ENCODE measurements at places on chromosomes 11 and 22.

DNA sequence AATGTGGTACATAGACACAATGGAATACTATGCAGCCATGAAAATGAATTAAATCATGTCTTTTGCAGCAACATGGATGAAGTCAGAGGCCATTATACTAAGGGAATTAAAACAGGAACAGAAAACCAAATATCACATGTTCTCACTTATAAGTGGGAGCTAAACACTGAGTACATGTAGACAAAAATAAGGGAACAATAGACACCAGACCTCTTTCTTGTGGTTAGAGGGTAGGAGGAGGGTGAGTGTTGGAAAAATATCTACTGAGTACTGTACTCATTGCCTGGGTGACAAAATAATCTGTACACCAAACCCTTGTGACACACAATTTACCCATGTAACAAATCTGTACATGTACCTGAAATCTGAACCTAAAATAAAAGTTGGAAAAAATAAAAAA is 59.1 kb upstream of the ANO5 start:
- no peak for DNase-seq

- no peak for DNase-seq
These were observed 346.8 kb downstream of the ETS1 start for GRCh38 chr11:128240546-128240945.

GRCh38 chr22:45151503-45151902 is 12.2 kb upstream of the NUP50 start:
- DNase-seq = no peak

DNA sequence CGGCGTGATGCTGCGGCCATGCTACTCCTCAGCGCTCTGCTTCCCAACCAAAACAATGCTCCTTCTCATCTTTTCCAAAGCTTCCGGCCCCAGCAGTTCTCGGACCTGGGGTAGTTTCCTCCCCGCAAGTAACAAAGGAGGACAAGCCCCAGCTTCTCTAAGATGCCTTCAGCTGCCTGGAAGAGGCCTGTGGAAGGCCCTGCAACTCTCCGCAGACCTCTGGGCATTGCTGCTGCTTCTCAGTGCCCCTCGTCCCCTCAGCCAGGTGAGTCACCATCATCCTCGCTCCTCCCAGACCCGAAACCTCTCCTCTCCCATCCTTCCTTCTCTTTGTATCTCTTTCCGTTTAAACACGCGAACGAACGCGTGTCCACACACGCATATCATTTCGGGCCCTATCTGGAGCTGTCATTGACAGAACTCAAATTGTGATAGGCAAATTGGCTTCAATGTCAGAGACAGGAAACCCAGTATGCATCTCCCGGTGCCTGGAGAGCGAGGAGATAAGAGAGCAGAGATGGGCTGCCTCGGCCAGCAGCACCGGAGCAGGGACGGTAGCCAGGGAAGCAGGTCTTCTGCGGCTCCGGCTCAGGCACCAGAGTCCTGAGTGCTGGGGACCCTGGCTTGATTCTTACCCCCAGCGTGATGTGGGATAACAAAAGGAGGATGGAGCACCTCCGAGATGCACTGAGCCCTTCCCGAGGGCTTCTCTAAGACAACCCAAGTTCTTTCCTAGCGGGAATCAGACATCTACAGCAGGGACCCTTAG is 22.0 kb upstream of the JAM3 start:
- no peak for DNase-seq

GRCh38 chr11:132253469-132254264 is 883.3 kb downstream of the NTM start:
- DNase-seq = no peak

GRCh38 chr11:76209973-76210930 is 4.0 kb upstream of the WNT11 start:
- no peak for DNase-seq

- no peak for DNase-seq
These were observed 20.2 kb downstream of the CHST1 start for GRCh38 chr11:45644981-45645889.

DNA sequence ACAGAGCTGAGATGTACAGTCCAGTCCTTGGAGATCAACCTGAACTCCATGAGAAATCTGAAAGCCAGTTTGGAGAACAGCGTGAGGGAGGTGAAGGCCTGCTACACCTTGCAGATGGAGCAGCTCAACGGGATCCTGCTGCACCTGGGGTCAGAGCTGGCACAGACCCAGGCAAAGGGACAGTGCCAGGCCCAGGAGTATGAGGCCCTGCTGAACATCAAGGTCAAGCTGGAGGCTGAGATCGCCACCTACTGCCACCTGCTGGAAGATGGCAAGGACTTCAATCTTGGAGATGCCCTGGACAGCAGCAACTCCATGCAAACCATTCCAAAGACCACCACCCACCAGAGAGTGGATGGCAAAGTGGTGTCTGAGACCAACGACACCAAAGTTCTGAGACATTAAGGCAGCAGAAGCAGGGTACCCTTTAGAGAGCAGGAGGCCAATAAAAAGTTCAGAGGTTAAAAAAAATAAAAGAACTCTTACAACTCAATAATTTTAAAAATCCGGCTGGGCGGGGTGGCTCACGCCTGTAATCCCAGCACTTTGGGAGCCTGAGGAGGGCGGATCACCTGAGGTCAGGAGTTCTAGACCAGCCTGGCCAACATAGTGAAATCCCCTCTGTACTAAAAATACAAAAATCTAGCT is 69.9 kb upstream of the RTL6 start:
- peak; percentile 48 for DNase-seq

- DNase-seq = no peak
These were observed 924 bp downstream of the YPEL1 start for GRCh38 chr22:21734540-21735199.

DNA sequence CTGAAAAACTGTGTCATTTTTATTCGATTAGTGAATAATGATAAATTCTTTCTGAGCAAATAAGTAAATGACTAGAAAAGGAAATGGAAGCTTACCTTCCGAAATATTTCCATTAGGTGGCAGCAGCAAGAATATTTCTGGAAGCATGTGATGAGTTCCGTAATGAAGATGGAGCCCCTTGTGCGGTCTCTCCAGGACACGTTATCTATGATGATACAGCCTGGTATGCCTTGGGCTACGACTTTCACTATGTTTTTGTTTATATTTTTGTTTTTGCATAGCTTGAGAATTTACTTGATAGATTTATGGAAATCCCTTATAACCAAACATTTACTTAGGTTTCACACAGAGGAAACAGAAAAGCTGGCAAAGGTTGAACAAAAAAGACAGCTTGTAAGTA is 25.7 kb downstream of the CASP5 start:
- DNase-seq = no peak

GRCh38 chr11:15903246-15903645 is 453.1 kb downstream of the SOX6 start:
- DNase-seq = no peak

GRCh38 chr11:134521001-134521400 is 109.0 kb upstream of the B3GAT1 start:
- DNase-seq = no peak

Data from CD4-positive, alpha-beta T cell treated with Interleukin-15 for 1 hour (primary cell).